ENCODE measurements at places on chromosomes 4 and X.

DNA sequence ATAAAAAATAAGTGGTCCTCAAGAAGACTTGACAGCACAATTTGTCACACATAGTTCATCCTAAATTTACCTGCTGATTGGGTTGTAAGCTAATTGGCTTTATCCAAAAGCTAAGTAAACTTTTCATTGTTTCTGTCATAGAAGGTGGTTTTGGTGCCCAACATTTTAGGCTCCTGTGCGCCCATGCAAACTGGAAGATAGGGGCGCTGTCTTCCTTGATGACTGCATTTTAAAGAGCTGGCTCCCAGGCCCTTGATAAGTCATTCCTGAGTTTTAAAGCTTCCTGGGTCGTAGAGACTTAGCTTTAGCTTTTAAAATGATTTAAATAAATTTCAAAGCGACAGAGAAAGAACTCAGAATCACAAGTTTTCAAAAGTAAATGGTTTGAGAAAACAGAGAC is 625.4 kb upstream of the GALNT7 start:
- no peak for DNase-seq

GRCh38 chr4:112361181-112361791 is 64.1 kb downstream of the ALPK1 start:
- DNase-seq, result peak; percentile 1

DNA sequence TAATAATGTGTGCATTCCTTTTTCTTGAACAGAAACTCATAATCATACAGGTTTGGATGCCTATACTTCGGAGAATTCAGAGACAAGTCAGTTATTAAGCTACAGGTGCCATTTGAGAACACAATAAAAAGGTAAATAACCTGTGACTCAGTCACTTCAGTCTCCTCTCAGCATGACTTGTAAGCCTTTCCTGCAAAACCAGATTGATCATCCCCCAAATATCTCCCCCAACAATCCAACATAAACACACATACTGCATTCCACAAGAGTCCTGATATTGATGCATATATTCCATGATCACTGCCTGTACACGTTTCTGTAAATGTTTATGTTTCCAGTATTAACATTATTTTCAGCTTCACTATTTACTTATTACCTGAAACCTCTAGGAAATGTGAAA is 110.8 kb downstream of the PWWP3B start:
- DNase-seq, result no peak

GRCh38 chr4:146814750-146815149 is 130.9 kb downstream of the TTC29 start:
- no peak for DNase-seq

DNA sequence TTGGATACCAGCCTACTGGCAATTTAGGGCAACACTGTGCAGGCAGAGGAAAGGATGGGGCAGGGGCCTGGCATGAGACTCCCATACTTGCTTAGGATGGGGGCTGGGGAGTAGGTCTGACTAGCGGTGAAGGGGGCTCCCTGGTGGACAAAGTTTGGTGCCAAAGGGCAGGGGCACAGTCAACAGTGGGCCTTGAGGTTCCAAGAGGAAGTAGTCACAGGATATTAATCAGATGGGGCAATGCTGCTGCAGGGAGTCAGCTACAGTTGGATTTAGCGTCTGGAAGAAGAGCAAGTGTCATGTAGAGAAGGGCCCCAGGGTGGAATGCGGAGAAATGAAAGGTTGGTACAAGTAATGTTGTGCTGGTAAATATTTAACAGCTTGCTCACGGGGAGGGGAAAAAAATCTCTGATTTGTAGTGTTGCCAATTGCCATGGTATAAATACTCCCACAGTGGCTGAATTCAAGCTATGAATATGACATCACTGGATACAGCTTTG is 139.4 kb downstream of the PJA1 start:
- no peak for DNase-seq

- DNase-seq, result no peak
These were observed 15.5 kb downstream of the CPE start for GRCh38 chr4:165394275-165394674.

DNA sequence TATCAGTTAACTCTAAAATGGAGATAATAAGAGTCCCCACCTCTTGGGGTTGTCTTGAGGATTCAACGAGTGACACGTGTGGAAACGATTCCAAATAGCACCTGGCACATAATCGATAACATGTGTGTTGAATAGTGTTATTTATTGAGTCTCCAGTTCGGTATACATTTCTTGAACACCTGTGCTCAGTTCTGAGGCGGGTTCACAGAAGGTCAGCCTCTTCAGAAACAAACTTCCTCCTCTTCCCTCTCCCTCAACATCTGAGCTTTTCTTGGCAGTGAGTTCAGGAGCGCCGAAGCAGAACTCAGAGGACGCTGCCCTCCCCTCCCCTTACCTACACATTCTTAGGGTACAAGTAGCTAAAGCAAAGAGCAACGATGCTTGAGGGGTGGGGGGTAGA is 934 bp downstream of the PDHA1 start:
- no peak for DNase-seq

GRCh38 chr4:116357758-116358157 is 727.6 kb downstream of the TRAM1L1 start:
- DNase-seq, result no peak

DNA sequence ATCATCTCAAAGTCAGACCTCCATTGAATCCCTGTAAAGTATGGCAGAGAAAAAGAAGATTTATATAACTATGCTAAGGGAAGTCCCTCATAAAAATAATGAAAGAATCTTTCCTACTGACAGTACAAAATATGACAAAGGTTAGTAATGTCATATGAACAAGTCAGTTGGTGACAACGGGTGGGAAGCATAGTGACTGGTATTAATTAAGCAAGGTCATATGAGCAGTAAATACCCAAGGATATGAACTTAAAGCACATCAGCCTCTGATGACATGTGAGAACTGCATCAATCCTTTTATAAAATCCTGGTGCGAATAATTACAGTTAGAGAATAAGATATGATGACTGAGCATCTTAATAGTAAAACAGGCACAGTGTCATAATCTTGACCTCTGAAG is 364.8 kb upstream of the GALNTL6 start:
- DNase-seq, result no peak

GRCh38 chrX:118367338-118367737 is 21.4 kb downstream of the WDR44 start:
- no peak for DNase-seq

GRCh38 chrX:41970419-41970818 is 47.1 kb upstream of the CASK start:
- DNase-seq, result no peak

DNA sequence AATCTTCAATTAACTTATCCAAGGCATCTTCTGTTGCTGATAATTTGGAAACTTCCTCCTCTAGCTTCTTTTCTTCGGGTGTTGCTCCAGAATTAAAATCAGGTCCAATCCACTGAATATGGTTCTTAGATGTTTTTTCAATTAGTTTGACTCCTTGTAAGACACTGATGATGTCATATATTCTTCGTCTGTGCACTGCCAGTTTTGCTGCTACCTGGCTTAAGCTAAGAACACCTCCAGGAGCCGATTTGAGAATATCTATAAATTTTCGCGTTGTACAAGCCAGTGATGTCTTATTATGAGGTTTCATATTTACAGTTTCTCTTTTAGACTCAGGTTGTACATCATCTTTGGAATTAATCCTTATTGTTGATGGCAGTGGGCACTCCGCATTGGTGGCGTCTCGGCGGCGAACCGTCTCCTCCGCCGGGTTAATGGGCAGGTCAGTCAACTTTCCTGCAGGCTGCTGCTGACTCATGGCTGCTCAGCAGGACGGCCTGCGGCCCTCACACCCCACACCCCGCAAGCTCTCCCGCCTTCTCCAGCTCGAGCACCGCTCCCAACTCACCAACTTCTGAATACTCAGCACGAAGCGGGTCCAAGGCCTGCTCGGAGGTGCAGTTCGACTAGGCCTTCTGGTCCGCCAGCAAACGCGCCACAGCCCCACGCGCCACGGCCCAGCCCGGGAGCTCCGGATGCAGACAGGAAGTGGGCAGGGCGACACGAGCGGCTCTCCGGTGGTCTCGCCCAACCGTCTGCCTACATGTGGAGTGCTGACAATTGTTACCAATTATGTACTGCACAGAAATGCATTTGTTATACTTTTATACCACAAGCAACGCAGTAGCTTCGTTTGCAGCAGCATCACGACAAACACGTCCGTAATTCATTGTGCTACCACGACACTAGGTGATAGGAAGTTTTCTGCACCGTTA is 49.2 kb upstream of the FHL1 start:
- no peak for DNase-seq

DNA sequence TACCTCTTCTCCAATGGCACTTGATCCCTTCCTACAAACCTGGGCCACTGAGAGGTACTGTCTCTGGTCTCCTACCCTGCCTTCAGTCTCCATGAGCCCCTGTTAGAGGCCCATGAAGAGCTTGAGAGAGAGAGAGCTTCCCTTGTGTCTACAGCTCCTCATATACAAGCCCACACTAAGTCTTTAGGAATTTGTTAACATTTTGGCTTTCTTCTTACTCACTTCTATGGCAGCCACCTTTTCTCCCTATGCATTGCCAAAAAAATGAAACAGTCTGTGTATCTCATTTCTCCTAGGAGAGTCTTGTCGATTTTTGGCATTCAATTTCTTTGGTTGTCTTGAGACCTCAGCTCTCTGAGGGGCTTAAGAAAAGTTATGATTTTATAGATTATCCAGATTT is 90.9 kb upstream of the LNX1 start:
- DNase-seq, result no peak

DNA sequence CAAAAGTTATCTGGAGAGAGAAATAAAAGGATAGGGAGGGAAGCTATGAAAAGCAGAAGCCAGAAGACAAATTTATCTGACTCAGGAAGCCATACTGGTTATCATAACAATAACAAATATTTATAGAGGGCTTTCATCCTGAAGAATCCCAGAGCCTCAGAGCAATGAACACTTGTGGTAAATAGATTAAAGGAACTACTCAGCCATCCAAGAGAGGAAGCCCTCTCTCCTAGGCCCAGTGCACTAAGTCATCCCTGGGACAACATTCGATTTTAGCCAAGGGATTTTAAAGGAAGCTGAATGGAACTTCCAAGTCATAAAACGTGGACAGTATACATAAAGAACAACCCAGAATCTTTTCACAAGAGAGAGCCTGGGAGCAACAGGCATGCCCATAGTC is 76.9 kb downstream of the COL4A6 start:
- DNase-seq, result no peak

GRCh38 chr4:78923464-78924312 is 15.6 kb downstream of the PAQR3 start:
- DNase-seq, result no peak

DNA sequence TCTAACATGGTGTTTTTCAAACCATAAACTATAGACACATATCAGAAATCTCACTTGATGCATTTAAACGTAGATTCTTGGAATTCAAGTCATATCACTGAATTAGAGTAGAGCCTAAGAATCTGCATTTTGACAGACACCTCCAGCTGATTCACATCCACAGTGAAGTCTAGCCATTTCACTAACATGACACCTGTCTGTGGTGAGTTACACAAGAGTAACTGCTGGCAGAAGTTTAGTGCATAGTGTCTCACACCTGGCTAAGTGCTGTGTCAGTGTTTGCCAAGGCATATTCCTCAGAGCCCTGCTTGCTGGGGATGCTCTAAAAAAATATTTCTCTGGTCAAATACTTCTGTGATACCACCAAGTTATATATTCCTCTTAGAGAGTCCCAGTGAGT is 237.5 kb upstream of the DIAPH2 start:
- DNase-seq, result no peak

GRCh38 chr4:150074064-150074463 is 4.2 kb upstream of the DCLK2 start:
- DNase-seq, result no peak

- DNase-seq, result no peak
These were observed 10.5 kb upstream of the NDUFC1 start for GRCh38 chr4:139312552-139313332.

DNA sequence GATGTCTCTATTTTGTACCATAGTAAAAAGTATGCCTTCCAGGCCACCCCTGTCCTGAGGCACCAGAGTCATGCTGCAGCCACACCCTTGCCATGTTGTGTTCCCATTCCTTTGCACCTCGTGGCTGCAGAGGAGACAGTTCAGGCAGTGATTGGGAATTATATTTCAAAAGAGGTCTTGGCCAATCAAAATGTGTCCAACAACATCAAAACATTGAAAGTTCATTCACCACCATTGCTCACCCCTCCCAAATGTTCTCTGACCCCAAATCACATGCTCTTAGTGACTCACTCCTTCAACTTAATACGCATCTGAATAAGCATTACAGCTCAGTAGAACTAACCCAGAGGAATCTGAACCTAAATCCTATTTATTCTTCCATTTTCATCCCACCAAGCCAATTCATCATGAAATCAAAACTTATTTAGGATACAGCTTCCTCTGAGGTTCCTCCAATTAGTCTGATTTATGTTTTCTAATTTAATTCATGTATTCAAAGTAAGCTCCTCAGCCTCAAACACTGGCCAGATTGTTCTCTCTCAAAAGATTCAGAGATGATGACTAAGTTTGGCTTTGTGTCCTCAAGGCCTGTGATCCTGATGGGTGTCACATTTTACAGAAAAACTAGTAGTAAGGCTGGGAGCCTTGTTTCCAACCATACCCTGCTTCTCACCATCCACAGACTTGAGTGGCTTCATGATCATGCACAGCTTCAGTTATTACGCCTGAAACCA is 323.2 kb upstream of the INTU start:
- DNase-seq, result no peak

- no peak for DNase-seq
These were observed 231.9 kb downstream of the STPG2 start for GRCh38 chr4:97911236-97911906.

DNA sequence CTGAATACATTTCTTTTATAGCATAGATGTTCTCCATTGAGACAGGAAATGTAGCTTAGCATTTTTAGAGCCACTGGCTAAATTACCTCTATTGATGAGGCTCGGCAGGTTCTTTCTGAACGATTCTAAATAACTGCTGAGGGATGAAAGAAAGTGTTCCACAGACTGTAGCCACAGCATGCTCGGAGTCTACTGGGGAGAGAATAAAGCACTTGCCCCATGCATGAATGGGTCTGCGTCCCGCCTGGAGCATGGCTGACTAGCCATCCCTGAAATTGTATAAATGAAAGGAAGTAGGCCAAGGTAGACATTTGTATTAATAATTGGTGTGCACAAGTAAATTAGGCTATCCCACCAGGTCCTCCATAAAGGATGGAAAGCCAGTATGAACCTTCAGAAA is 269.8 kb downstream of the COL25A1 start:
- DNase-seq, result no peak

DNA sequence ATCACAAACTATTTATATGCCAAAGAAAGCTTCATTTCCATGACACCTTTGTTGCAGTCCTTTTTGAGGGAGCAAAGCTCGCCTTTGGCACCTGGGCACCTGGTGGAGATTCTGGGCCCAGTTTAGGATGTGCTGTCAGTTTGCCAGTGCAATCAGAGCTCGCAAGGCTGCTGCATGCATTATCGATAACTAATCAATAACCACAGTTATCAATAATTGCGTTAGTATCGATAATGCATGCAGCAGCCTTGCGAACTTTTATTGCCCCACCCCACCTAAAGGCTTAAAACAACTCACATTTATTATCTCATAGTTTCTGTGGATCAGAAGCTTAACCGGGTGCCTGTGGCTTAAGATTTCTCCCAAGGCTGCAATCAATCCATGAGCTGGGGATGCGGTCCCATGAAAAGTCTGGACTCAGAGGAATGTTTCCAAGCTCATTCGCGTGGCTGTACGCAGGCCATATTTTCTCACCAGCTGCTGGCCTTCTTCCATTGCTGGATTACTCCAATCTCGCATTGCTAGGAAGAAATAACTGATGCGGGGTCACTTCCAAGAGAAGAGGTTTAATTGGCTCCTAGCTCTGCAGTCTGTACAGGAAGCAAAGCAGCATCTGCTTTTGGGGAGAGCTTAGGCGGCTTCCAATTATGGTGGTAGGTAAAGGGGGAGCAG is 6.2 kb upstream of the AFAP1 start:
- DNase-seq, result no peak
